ENCODE measurements at places on chromosomes 2 and 18.

GRCh38 chr2:230697676-230698075 lies 15.0 kb upstream of the CAB39 start:
- no peak for DNase-seq

- DNase-seq = no peak
Measured at GRCh38 chr2:175256806-175257585, 75.5 kb upstream of the ATP5MC3 start.

GRCh38 chr2:106629981-106630380 lies 142.8 kb downstream of the CD8B2 start:
- DNase-seq = no peak

- no peak for DNase-seq
Measured at GRCh38 chr2:12685145-12685544, 31.6 kb upstream of the TRIB2 start.

DNA sequence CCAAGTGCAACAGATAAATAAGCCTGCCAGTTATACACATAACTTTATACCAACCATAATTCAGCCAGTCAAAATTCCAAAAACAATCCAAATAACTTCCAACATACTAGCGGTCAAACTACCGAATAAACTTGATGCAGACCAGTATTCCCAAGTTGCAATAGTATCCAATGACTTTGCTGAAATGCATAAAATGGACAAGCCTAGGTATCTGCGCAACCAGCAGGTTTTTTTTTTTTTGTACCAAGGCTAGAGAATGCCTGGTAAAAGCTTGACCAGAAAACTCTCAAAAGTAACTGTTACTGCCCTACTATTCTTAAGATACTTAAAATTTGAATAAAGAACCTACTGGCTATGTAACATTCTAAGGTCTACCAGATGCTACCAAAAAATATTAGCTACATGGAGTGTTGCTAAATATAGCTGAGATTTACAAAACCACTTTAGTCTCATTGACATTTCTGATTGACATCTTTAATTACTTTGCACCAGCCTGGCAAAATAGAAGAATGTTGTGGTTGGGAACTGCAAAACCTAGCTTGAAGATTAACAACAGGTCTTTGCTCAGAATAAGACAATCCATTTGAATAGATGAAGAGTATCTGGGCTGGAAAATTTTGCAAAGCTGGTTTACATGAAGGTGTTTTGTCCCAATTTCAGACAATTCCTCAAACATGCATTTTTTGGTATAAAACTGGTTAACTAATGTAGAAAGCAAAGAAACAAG lies 7.3 kb downstream of the SRSF7 start:
- DNase-seq = no peak

GRCh38 chr2:49988276-49988675 lies 834.0 kb upstream of the FSHR start:
- DNase-seq = no peak

- DNase-seq = no peak
Measured at GRCh38 chr2:56025469-56026193, 102.0 kb upstream of the EFEMP1 start.

DNA sequence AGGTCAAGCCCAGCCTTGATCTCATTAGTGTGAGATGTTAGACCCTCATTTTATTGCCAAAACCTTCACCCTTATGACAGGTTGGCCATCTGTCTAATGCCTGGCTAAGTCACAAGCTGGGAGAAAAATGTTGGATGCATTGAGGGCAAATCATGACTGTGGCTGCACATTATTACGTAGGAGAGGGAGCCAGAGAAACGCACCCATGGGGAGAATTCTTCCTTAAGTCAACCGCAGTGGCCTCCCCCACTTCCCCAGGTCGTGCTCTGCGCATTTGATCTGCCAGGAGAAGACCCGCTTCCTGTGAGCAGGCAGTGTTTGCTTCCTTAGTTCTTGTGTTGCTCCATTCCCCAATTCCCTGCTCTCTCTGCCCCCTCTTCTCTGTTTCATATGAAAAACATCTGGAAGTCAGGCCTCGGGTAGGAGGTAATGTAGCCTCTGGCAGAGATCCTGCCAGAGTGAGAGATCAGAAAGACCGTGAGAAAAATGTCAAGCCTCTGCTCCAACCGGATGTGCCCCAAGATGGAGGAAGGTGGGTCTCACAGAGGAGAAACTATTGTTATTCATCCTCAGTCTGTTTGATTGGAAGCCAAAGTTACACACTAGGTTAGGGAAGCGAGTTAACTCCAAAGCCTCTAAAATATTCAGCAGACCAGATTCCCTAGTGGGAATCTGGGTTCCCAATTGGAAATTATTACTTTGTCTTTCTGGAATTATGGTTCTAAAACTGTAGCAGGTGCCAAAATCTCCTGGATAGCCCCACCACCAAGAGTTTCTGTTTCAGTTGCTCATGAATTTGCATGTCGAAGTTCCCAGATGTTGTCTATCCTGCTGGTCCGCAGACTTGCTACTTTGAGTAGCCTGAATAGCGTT lies 144.3 kb upstream of the PELI1 start:
- DNase-seq = no peak

DNA sequence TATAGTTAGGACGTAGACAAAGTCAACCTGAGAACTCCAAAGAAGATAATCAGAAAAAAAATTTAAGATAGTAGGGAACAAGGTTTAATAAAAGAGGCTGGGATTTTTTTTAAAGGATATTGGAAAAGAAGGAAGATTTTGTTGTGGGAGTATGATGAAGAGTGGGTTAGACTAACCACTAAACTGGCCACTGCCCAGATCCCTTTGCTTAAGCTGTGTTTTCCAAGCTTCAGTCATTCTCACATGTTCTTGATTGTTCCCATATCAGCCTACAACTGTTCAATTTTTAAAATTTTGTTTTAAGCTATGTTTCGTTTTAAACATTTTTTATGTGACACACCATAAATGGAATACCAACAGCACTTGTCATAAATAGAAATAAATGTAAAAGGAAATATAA lies 284.5 kb upstream of the MMADHC start:
- no peak for DNase-seq

- no peak for DNase-seq
Measured at GRCh38 chr2:134292514-134292913, 38.6 kb downstream of the MGAT5 start.

DNA sequence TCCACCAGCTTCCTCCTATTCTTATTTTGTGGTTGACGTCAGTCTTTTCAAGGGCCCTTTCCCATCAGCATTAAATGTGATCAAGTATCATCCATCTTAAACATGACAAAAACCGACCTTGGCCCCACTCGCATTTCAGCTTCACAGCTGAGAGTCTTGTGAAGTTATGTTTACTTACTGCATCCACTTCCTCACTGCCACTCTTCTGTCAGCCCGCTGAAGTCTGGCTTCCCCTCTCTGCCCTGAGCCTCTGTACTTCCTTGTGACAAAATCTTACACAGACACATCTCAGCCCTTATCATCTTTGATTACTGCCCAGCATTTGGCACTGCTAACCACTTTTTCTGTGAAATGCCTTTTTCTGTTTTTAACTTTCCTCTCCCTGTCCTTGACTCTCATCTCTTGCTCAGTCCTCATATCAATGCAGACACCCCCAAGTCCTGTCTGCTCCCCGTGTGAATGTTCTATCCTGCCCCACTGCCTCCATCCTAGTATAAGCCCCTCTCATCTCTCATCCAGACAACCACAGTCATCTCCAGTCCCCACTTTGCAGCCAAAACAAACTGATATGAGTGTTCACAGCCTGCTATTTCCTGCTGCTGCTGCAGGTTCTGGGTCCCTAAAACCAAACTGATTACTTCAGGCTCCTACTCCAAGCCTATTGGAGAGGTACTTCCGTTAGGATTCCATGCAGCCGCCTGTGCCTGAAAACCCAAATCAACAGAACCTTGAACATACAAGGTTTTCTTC lies 31.4 kb downstream of the FOSL2 start:
- no peak for DNase-seq

DNA sequence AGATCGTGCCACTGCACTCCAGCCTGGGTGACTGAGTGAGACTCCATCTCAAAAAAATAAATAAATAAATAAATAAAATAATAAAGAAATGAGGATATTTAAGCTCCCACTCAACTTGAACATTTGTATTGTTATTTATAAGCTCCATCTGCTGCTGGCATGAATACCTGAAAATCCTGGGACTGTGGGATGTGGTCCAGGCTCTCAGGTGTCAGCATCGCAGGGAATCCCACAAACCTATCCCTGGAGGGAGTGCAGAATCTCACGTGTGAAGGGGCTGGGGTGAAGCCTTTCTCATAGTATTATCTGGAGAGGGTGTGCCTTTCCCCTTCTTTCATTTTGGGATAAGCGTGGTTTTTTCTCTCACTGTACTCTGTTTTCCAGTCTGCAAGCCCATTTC lies 47.4 kb upstream of the POLE4 start:
- no peak for DNase-seq

DNA sequence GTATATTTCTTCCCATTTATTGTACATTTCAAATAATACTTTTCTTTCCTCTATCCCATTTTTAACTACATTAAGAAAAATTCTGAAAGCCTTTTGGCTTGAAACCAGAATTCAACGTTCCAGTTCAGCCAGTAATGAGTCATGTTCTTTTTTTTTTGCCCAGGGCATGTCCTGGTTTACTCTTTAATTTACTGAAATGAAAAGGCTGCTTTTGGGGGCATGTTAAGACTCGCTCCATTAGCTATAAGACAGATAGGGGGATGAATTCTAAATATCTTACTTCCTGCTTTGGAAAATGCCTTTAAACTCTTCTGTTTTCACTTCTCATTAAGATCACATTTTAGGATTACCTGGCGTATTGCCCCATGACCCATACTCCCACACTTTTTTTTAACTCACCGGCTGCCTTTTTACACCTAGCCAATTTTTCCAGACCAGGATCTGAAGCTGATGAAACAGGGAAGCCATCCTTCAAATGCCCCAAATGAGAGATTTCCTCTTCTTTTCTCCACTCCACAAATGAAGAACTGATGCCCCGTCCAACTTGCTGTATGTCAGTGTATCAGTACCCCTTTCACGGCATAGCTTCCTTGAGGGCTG lies 585 bp downstream of the ABCA12 start:
- no peak for DNase-seq

DNA sequence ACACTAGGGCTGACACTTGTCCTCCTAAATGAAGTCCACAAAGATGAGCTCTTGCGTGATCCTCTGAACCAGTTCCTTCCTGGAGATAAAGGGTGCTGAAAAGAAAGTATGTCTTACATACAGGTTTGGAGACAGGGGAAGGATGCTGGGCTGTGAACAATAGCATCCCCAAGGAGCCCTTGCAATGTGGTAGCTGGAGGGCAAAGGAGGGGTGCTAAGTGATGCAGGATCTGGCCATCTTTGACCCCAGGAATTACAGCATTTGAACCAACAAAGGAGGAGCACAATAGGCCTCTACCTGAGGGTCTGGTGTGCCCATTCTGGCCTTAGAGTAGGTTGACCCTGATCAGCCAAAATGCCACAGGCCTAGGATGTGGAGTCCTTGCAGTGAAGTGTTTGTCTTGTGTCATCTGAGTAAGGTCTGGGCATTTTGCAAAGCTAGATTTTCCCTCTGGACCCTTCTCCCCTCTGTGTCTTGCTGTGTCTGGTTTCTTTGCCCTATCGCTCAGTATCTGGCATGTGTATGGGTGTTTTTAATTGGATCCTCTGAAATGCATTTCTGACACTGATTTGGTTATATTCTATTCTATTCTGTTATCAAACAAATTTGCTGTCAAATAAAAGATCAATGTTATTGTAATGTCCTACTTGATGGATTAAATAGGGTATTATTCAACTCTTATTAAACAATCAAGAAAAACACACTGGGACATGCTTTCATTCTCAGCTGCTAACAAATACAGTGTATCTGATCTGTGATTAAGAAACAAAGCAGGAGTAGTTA lies 364.8 kb upstream of the MEIS1 start:
- DNase-seq = no peak

Measured in T-helper 1 cell (primary cell).